ENCODE measurements at places on chromosomes 7 and 10. TPM values are rescaled to one million over a fixed set of nuclear protein-coding genes. Genes with fewer than 3 reads are reported as not detected.

- no peak for DNase-seq
Measured at GRCh38 chr7:66700633-66701131, 39.9 kb upstream of the RABGEF1 start.

DNA sequence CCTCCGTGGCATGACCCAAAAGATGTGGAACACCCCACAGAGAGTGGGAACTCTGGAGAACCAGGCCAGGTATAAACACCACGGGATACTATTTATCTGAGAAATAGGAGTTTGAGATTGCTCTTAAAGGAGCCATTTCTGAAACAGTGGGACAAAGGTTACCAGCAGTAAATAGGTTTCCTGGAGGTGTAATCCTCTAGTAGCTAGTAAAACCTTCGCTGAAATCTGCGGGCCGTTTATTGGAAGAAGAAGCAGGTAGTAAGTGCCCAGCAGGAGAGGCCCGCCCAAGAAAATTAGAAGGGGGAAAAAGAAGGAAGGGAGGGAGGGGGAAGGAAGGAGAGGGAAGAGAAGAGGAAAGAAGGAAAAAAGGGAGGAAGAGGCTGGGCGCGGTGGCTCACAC lies 51.6 kb downstream of the CHST3 start:
- DNase-seq = no peak

DNA sequence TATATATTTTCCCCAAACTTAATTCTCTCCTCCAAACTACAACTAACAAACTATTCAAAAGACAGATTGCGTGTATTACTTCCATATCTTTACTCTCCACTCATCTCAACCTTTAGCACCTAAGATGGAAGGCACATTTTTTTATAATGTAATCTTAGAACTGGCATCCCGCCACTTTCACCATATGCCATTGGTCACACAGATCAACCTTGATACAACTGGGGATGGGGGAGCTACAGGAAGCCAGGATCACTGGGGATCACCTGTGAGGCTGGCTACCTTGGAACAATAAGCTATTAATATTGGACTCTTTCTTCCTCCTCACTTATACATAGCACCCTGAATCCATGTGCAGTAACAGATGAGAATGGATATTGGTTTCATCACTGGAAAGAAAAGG lies 469.6 kb upstream of the LRRN3 start:
- no peak for DNase-seq

DNA sequence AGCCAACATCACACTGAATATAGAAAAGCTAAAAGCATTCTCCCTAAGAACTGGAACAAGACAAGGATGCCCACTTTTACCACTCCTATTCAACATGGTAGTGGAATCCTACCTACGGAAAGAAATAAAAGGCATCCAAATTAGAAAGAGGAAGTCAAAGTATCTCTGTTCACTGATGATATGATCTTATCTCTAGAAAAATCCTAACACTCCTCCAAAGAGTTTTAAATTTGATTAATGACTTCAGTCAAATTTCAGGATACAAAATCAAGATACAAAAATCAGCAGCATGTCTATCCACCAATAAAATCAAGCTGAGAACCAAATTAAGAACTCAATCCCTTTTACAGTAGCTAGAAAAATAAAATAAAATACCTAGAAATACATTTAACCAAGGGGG lies 35.3 kb upstream of the TNKS2 start:
- no peak for DNase-seq

DNA sequence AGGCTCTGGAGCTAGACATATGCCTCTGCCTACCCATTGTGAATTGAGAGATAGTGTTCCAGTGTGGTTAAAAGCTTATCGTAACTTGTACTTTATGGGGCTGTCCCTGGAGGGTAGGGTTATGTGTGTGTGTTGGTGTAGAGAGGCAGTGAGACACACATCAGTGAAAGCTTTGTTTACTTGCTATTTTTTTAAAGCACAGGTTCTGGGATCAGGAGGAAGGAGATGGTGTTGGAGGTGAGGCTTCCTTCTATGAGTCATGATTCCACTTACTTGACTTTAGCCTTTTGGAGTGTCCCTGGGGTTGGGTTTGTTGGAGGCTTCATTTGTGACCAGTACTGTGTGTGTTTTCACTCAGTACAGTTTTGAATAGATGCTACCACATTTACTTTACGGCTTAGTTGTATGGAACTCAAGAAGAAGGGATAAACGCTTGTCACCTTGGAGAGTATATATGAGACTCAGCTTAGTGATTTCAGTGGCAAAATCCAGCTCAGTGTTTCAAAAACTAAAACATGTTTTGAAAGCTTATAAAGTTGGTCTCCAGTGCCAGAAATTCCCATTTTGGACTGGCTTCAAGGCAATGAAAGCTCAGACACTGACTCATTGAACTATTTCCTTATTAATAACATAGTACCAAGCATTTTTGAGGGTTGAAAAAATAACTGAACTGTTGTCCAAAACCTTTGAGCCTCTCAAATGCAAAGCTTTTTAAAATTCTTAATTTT lies 106.2 kb downstream of the PLXDC2 start:
- peak; percentile 5 for DNase-seq

- no peak for DNase-seq
Measured at GRCh38 chr10:23325132-23325531, 19.5 kb downstream of the C10orf67 start.

GRCh38 chr10:28587270-28587969 lies 54.5 kb downstream of the WAC start:
- DNase-seq = no peak

DNA sequence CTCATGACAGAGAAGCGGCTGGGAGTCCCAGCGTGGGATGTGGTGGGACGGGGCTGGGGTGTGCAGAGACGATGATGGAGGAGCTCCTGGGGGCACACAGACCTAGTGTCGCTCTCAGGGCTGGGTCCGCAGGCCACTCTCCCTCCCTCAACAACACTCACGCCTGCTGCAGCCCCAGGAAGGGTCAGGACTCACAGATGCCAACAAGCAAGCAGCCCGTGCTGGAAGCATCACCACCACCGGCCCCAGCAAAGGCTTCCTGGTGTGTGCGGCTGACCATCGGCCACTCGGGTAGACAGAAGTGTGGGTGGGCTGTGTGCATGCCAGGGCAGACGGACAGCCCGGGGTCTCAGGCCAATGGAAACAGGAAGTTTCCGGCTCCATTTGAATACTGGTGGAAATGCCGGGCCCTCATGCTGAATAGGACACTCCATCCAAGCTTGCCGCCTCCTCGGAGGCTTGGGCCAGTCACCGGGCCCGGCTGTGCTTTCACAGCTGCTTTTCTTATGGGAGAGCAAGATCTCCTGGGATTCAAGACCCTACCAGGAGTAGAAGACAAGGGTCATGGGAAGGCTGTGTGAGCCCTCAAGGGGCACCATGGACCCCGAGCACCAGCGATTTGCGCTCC lies 178.1 kb downstream of the ELFN1 start:
- no peak for DNase-seq

DNA sequence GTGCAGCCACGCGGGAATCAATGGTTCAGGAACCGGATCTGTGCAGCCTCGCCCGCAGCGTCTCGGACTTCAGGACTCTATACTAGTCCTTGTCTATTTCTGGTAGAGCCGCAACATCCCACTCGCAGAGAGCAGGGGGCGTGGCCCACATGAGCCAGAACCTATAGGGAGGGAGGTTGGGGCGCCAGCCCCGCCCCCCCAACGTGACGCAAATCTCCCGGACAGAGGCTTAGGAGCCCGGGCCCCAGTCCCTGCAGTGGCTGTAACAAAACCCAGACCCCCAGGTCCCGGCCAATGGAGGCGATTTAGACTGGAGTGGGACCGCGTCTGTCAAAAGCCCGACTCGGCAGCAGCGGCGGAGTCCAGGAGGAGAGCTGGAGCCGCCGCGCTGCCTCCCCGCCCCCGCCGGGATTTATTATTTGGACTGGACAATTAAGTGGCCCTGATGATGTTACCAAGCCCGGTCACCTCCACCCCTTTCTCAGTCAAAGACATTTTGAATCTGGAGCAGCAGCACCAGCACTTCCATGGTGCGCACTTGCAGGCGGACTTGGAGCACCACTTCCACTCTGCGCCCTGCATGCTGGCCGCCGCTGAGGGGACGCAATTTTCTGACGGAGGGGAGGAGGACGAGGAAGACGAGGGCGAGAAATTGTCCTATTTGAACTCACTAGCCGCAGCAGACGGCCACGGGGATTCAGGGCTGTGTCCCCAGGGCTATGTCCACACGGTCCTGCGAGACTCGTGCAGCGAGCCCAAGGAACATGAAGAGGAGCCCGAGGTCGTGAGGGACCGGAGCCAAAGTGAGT lies at the start of gene NKX2-3:
Gene NKX2-3, plus strand, starts transcription at position 256 of the 809 bp plus-strand sequence. Its CDS starts 190 bp downstream, at position 446.
- peak; percentile 75 for DNase-seq

DNA sequence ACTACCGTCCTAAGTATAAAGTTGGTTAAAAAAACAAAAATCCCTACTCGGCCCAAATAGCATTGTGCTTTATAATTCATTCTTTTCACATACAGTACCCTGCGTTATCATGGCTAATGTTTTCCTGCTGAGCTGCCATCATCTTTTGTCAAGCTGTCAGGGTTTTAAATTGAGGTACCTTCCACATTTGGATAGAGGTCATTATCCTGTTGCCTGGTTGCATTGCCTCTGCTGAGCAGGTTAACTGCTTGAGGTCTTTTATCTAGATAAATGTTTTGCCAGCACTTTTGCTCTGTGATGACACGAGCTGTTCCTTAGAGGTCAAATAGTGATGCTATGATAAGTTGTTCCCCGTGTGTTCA lies 94.4 kb upstream of the FZD1 start:
- no peak for DNase-seq

DNA sequence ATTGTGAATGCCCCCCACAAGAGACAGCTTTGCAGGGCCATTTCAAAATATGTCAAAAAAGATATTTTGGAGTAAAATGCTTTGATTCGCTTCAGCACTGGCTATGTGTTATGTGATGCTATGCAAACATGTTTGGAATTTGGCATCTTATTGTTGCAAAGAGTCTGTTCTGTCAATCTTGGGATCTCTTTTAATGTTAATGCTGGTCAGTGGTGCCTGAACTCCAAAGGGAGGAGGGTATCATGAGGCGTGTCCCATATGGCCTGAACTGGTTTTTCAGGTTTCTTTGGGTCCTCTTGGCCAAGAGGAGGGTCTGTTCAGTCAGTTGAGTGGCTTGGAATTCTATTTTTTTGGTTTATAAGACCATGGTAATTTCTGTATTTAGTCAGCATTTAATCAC lies 81.4 kb downstream of the HECW1 start:
- DNase-seq = no peak

- DNase-seq = peak; percentile 42
Measured at GRCh38 chr10:120969219-120969645, 118.1 kb downstream of the WDR11 start.

GRCh38 chr7:81676813-81677212 lies 93.0 kb downstream of the HGF start:
- peak; percentile 60 for DNase-seq

DNA sequence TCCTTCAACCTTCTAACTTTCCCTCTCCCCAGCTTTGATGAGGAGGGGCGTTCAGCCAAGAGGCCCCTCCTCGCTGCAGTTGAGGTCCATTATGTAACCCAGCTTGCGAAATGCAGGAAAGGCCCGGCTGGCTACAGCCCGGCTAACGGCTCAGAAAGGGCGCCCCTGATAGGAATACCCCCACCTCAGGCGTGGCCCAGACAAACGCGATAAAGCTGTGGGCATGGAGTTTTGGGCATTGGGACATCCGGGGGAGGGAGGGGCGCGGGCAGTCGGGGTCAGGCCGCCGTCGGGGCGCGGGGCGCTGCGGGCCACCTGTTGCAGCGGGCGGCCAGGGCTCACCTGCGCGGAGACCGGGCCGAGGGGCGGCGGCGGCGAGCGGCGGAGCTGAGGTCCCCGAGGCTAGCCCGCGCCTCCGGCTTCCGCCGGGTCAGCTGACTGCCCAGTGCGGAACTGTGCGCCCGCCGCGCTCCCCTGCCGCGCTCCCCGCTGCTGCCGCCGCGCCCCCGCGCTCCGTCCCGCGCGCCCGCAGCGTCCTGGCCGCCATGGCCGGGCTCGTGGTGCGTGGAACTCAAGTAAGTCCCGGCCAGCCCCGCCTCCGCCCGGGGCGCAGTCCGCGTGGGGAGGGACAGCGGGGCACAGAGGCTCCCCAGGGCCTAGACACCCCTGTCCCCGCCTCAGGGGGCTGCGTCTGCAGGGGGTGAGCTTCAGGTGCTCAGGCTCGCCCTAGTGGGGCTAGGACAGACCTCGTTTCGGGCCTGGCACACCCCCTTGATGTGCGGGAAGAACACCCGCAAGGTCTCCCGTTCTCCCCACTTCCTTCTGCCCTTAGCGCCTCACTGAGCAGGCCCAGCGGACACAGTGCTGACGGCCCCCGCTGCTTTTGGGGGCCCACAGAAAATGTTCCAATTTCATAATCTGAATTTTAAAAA lies at the start of gene LRMDA:
Gene LRMDA, plus strand, starts transcription at position 445 of the 932 bp plus-strand sequence.
- peak; percentile 34 for DNase-seq

DNA sequence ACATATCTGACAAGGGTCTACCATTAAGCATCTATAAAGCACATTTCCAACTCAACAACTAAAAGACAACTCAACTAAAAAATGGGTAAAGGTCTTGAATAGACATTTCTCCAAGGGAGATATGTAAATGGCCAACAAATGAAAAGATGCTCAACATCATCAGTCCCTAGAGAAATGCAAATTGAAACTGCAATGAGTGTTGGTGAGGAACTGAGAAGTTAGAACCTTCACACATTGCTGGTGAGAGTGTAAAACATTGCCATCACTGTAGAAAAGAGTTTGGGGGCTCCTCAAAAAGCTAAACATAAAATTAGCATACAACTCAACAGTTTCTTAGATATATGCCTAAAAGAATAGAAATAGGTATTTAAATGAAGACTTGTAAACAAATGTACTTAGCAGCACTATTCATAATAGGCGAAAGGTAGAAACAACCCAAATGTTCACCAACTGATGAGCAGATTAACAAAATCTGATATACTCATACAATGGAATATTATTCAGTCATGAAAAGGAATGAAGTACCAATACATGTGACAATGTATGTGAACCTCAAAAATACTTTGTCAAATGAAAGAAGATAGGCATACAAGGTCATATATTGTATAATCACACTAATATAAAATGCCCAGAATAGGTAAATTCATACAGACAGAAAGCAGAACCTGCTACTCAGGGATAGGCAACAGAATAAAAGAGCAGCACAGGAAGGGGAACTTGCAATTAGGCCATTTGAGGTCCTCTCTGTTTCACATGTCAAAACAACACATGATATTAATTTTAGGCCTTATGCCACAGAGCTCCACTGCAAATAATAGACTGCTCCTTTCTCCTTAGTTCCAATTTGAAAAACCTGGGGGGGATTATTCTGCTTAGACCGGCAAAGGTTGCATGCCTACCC lies 10.6 kb upstream of the LRRC72 start:
- no peak for DNase-seq

- DNase-seq = peak; percentile 71
Measured at GRCh38 chr7:73977619-73978618, 50.1 kb upstream of the ELN start.

GRCh38 chr7:48611993-48612392 lies 312.4 kb upstream of the CDC14C start:
- DNase-seq = no peak

The SFRP4 gene
- 0.77 TPM for total RNA-seq

The PRPS1L1 gene
- total RNA-seq = not detected

The MSMB gene
- total RNA-seq = not detected

The TLX1 gene
- total RNA-seq = not detected

The PIK3CG gene
- 1.5 TPM for total RNA-seq

The C10orf105 gene
- not detected for total RNA-seq

The SPDYE2B gene
- not detected for total RNA-seq

The NEUROG3 gene
- not detected for total RNA-seq

The FRA10AC1 gene
- 2.5 TPM for total RNA-seq

The CTTNBP2 gene
- 3.6 TPM for total RNA-seq

The CLDN15 gene
- total RNA-seq = 4.9 TPM
